ENCODE measurements at places on chromosomes 1 and 21. TPM values are rescaled to one million over a fixed set of nuclear protein-coding genes. Genes with fewer than 3 reads are reported as not detected.

Gene FAM167B
- 3.8 TPM for polyA plus RNA-seq

Gene ADIPOR1
- polyA plus RNA-seq, result 72.4 TPM

Gene CFHR5
- not detected for polyA plus RNA-seq

Gene ZBTB18
- polyA plus RNA-seq, result 4.6 TPM

Gene CD1B
- polyA plus RNA-seq, result not detected

DNA sequence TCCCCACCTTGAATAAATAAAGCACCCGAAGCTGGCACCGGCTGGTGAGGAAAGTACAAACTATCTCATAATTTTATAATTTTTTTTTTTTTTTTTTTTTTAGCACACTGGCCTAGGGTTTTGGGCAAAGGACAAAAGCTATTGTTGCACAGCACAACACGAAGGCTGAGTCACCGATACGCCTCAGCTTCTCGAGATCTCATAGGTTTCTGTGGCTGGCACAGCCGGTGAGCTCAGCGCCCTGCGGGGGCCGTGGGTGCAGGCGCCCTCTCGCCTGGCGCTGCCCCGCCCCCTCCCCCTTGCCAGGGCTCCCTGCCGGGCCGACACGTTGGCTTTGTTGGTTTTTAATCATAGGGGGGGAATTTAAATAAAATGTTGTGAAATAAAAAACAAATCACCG, 17.2 kb downstream of the CASZ1 start:
- no peaks in the 10 kb centered on the region for H3K27me3 ChIP-seq
- DNase-seq, result no peak
- H3K27ac ChIP-seq, result no peak overlapping the region
- no peaks in the 10 kb centered on the region for H3K36me3 ChIP-seq

GRCh38 chr1:79981481-79981880, 975.0 kb upstream of the ADGRL4 start:
- H3K4me1 ChIP-seq, result no peaks in the 10 kb centered on the region
- H3K4me3 ChIP-seq, result no peak overlapping the region
- no peak for DNase-seq
- H3K36me3 ChIP-seq, result no peaks in the 10 kb centered on the region
- H3K27me3 ChIP-seq, result no peaks in the 10 kb centered on the region

- H3K27me3 ChIP-seq, result no peaks in the 10 kb centered on the region
- no peaks in the 10 kb centered on the region for H3K36me3 ChIP-seq
- peak overlapping the region; percentile 52 for H3K4me3 ChIP-seq
Measured at GRCh38 chr1:3623441-3624199, 1.2 kb upstream of the TPRG1L start.

DNA sequence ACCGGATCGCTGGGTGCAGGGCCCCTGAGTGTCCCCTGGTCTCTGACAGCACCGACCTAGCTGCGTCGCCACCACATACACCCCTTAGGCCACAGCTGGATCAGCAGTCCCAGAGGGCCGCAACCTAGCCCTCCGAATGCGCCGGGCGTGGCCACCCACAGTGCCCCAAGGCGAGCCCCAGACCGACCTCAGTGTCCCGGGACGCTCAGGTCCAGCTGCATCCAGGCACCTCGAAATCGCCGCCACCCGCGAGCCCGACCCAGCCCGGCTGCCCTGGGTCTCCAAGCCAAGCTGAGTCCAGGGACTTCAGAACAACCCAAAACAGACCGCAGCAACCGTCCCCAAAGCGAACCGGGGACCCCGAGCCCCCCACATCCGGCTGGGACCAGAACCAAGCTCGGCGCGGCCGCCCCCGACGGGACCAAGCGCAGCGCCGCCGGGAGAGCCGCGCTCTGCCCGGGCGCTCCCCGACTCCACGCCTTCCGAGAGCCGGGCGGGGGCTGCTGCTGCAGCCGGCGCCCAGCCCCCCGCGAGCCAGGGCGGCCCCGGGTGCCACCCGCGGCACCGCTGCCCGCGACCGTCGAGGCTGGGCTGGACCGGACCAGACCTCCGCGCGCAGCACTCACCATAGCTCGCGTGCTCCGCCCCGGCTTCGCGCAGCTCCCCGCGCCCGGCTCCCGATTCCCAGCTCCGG, 54.6 kb upstream of the ECE1 start:
- no peaks in the 10 kb centered on the region for H3K27me3 ChIP-seq
- peaks cover 2% of the 10 kb centered on the region for H3K4me1 ChIP-seq
- peak overlapping the region; percentile 87 for H3K27ac ChIP-seq
- H3K36me3 ChIP-seq, result no peaks in the 10 kb centered on the region

DNA sequence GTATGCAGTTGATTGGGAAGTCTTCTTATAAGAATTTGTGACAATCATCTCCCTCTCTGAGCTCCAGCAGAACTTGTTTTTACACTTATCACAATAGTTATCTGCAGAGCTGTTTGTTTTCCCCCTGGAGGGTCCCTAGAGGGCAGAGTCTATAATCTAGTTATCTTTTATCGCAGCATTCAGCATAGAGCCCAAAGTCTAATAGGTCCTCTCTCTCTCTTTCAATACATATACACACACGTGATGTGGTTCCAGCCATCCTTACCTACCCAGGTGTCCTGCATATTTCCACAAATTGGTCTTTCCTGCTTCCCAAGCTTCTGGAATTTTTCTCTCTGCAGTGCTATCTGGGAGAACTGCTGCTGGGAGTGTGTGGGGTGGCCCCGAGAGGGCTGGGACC, 229.6 kb upstream of the KIAA0040 start:
- H3K4me1 ChIP-seq, result no peaks in the 10 kb centered on the region
- no peak for DNase-seq
- H3K4me3 ChIP-seq, result no peak overlapping the region
- H3K27ac ChIP-seq, result no peak overlapping the region
- no peaks in the 10 kb centered on the region for H3K27me3 ChIP-seq

DNA sequence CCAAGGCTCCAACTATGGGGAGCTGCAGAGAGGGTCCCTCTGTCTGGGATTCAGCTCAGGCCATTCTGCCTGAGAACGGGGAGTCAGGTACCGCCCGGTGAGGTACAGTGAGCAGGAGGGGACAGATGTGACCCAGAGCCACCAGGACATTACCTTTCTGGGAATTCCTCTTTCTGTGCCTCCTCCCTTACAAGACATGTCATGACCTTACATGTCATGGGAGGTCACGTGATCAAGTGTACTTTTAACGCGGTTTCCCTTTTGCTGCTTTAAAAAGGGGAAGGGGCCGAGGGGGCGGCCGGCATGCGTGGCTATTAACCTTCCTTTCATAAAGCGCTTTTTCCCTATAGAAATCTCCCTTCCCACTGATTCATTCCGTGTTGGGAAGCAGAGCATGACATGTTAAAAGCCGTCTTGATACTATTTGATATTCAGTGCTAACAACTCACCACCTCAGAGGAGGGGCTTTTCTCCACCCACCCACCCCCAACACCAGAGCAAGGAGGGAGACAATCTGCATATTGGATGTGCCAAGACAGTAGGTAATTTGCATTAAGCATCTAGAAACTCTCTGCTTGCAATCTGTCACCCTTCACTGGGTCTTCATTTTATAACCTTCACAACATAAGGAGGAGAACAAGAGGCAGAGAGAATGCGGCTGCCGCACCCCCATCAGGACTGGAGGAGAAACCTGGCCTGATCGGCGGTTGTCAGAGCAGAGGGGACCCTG, 113.6 kb upstream of the VAMP3 start:
- DNase-seq, result no peak
- H3K4me1 ChIP-seq, result no peaks in the 10 kb centered on the region
- no peaks in the 10 kb centered on the region for H3K36me3 ChIP-seq
- H3K27ac ChIP-seq, result no peak overlapping the region
- no peak overlapping the region for H3K4me3 ChIP-seq

- no peaks in the 10 kb centered on the region for H3K36me3 ChIP-seq
- H3K4me1 ChIP-seq, result no peaks in the 10 kb centered on the region
- no peak for DNase-seq
- H3K4me3 ChIP-seq, result no peak overlapping the region
- H3K27ac ChIP-seq, result no peak overlapping the region
Measured at GRCh38 chr21:15373941-15374340, 309.1 kb upstream of the NRIP1 start.

- peak; percentile 91 for DNase-seq
- H3K4me3 ChIP-seq, result peak overlapping the region; percentile 10
- H3K36me3 ChIP-seq, result no peaks in the 10 kb centered on the region
- no peaks in the 10 kb centered on the region for H3K27me3 ChIP-seq
- H3K4me1 ChIP-seq, result no peaks in the 10 kb centered on the region
- H3K27ac ChIP-seq, result peak overlapping the region; percentile 99
Measured at GRCh38 chr1:153532769-153533599, 2.8 kb downstream of the S100A6 start.

All from aorta (tissue), 5 donors.